ENCODE measurements at places on chromosomes 3 and 15. TPM values are rescaled to one million over a fixed set of nuclear protein-coding genes. Genes with fewer than 3 reads are reported as not detected.
A peak's percentile ranks its signal among the peaks of the same experiment; 100 is the strongest.

DNA sequence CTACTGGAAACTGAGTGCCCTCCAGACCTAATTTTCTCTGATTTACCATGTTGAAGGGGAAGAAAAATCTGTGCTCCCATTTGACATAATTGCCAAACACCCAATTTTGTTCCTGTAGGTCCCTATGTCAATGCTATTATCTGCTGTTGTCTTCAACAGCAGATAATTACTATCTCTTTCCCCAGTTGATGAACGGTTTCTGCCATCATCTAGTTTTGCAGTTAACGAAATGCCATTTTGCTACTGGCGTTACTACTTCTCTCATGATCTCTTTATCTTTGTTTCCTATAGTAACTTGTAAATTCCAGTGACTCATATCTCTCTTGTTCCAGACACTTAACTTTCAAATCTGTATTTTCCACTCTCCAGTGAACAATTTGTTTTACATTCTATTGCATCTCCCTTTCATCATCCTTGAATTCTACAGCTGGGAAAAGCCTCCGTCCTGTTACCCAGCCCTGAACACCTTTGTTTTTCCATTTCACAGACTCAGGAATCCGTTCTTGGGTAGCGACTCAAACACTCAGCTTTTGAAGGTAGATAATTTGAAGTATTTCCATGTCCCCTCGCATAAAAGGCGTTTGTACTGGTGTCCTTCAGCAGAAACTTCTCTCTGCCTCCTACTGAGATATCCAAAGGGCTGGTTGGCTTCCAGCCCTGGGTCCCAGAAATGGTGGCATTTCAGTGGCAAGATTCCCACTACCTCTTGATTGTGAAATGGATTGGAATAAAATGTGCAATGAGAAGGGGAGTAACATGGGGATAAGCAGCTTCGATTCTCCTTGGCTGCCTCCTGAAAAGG lies 111.7 kb downstream of the FOXB1 start:
- H3K27me3 ChIP-seq = no peaks in the 10 kb centered on the region
- no peaks in the 10 kb centered on the region for H3K4me1 ChIP-seq
- H3K4me3 ChIP-seq = no peak overlapping the region
- DNase-seq = no peak

DNA sequence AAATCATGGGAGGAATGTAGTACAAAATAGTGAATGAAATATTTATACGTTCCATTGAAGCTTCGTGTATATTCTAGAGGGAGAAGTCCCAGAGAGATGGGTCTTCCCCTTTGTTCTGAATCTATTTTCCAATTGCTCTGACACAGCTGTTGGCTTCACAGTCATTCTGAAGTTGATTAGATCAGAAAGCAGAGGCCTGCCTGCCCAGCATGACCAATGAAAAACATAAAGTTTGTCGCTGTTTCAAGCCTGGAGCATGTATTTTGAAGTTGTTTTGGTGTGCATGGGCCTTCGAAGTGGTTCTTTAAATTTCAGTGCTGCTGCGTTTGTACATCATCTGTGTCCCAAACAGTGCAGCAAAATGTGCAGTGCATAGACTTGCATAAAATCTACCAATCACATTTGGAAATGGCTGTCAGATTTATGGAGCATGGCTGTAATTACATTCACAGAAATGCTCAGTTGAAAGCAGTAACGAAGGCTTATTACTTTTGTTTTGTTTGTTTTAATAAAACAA lies 31.0 kb upstream of the RBMS3 start:
- no peak overlapping the region for H3K27ac ChIP-seq
- no peaks in the 10 kb centered on the region for H3K4me1 ChIP-seq
- no peak for DNase-seq
- no peaks in the 10 kb centered on the region for H3K27me3 ChIP-seq
- no peak overlapping the region for H3K4me3 ChIP-seq

GRCh38 chr15:73081321-73081958 lies 29.2 kb downstream of the NEO1 start:
- H3K4me1 ChIP-seq = peaks cover 7% of the 10 kb centered on the region
- no peaks in the 10 kb centered on the region for H3K36me3 ChIP-seq
- no peak overlapping the region for H3K4me3 ChIP-seq
- DNase-seq = peak; percentile 50
- peaks cover 14% of the 10 kb centered on the region for H3K27me3 ChIP-seq

- no peaks in the 10 kb centered on the region for H3K36me3 ChIP-seq
- H3K4me3 ChIP-seq = no peak overlapping the region
- H3K4me1 ChIP-seq = no peaks in the 10 kb centered on the region
- DNase-seq = no peak
- H3K27me3 ChIP-seq = no peaks in the 10 kb centered on the region
- H3K27ac ChIP-seq = no peak overlapping the region
Observed at GRCh38 chr15:89227425-89227824, 6.0 kb upstream of the RLBP1 start.

- no peaks in the 10 kb centered on the region for H3K4me1 ChIP-seq
- no peak overlapping the region for H3K4me3 ChIP-seq
- no peak for DNase-seq
- H3K27me3 ChIP-seq = no peaks in the 10 kb centered on the region
- H3K27ac ChIP-seq = no peak overlapping the region
- H3K36me3 ChIP-seq = no peaks in the 10 kb centered on the region
Observed at GRCh38 chr3:156509189-156510174, 45.4 kb downstream of the SSR3 start.

DNA sequence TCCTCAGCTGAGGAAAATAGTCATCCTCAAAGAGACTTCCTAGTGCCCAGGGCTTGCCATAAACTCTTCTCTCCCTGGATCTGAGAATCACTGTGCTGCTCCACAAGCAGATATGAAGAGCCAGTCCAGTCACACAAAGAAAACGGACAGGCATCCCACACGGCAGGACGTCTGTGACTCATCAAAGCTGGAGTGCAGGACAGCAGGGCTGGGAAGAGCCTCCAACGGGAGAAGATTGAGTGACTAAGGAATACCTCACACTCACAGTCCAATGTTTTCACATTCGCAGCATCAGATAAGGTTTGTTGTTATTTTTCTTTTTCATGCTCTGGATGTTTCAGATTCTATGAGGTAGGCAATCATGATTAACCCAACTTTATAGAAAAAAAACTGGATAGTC lies 57.8 kb downstream of the NEK10 start:
- no peak overlapping the region for H3K4me3 ChIP-seq
- no peak for DNase-seq
- no peaks in the 10 kb centered on the region for H3K27me3 ChIP-seq
- H3K36me3 ChIP-seq = no peaks in the 10 kb centered on the region
- H3K4me1 ChIP-seq = no peaks in the 10 kb centered on the region

DNA sequence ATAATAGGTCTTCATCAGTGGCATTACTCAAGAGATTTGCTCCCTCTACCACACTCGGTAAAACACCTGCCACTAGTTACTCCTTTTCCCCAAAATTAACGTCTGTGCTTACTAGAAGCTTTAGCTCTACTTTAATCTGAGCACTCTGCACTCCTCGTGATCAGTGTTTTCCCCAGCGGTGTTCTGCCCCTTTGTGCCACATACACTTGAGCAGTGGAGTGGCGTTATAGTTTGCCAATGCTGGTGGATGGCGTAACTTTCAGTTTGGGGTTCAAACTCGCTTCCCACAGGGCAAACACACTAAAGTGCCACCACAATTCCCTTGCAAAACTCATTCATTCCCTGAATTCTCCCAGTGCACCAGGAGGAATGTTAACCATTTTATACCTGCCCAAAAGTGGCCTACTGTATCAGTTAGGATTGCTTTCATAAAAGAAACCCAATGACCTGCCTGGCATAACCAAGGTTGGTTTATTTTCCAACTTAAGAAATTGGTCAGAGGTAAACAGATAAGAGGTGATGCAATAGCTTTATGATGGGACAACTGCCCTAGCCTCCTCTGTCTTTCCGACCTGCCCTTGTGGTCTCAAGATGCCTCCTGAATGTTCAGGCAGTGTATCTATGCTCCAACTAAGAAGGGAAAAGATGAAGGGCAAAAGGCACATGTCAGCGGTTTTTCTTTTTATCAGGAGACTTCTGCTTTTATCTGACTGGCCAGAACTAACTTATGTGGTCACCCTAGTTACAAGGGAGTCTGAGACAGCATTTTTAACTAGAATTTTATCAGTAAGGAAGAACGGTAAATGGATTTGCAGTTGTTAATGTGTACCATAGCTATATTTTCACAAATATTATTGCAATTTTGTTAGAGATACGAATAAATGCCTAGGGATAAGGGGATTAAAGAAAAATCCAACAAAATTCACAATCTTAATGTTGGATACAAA lies 83.9 kb downstream of the FSIP1 start:
- H3K27me3 ChIP-seq = no peaks in the 10 kb centered on the region
- no peak overlapping the region for H3K4me3 ChIP-seq
- no peaks in the 10 kb centered on the region for H3K36me3 ChIP-seq
- no peaks in the 10 kb centered on the region for H3K4me1 ChIP-seq

DNA sequence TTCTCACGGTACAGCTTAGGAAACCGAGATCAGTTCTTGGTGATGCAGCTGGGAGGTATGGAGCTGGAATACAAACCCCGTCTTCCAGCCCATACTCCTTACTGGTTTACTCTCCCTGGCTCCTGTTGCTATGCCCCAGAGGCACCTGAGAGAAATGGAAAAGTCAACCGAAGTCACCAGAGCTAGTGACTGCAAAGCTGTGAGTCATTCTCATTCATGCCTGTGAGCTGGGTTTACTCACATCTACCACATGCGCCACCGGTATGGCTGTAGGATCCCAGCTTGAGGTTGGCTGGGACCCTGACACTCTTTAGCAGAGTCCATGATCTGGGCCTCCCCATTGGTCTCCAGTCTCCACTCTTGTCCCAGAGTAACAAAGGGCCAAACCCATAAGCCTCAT lies 111.5 kb upstream of the ETV5 start:
- no peaks in the 10 kb centered on the region for H3K27me3 ChIP-seq
- H3K36me3 ChIP-seq = no peaks in the 10 kb centered on the region
- H3K27ac ChIP-seq = peak overlapping the region; percentile 64
- DNase-seq = no peak
- H3K4me1 ChIP-seq = peaks cover 25% of the 10 kb centered on the region

- no peaks in the 10 kb centered on the region for H3K36me3 ChIP-seq
- no peak for DNase-seq
- no peaks in the 10 kb centered on the region for H3K27me3 ChIP-seq
- H3K4me3 ChIP-seq = no peak overlapping the region
- no peak overlapping the region for H3K27ac ChIP-seq
Observed at GRCh38 chr3:194257916-194258668, 93.0 kb downstream of the CPN2 start.

- no peaks in the 10 kb centered on the region for H3K27me3 ChIP-seq
- no peak overlapping the region for H3K4me3 ChIP-seq
- H3K36me3 ChIP-seq = no peaks in the 10 kb centered on the region
- H3K4me1 ChIP-seq = peaks cover 15% of the 10 kb centered on the region
- H3K27ac ChIP-seq = no peak overlapping the region
- DNase-seq = no peak
Observed at GRCh38 chr3:187269486-187269885, 22.1 kb downstream of the MASP1 start.

GRCh38 chr3:114809668-114810413 lies 337.2 kb downstream of the ZBTB20 start:
- H3K27ac ChIP-seq = no peak overlapping the region
- DNase-seq = no peak
- H3K4me3 ChIP-seq = no peak overlapping the region
- H3K36me3 ChIP-seq = no peaks in the 10 kb centered on the region

DNA sequence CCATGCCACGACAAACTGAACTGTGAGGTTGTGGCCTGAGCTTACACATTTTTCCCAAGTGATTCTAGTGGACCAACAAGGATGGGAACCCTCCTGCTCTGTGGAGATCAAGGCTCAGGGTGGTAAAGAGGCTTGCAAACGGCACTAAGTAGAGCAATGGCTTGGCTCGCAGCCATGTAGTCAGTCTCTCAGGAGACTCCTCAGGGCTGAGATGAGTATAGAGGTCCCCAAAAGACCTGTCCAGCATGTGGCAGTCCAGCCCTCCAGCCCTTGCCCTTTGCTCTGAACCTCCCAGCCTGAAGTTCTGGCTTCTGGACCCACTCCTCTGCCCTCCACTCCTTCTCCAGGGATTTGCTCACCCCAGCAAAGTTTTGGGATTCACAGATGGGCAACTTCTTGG lies 8.3 kb upstream of the CAMP start:
- peaks cover 8% of the 10 kb centered on the region for H3K4me1 ChIP-seq
- no peaks in the 10 kb centered on the region for H3K27me3 ChIP-seq
- peak overlapping the region; percentile 67 for H3K27ac ChIP-seq
- H3K36me3 ChIP-seq = no peaks in the 10 kb centered on the region

- H3K4me3 ChIP-seq = no peak overlapping the region
- no peak for DNase-seq
- no peaks in the 10 kb centered on the region for H3K27me3 ChIP-seq
- no peak overlapping the region for H3K27ac ChIP-seq
- H3K36me3 ChIP-seq = no peaks in the 10 kb centered on the region
- peaks cover 4% of the 10 kb centered on the region for H3K4me1 ChIP-seq
Observed at GRCh38 chr3:122410111-122410510, 5.8 kb downstream of the WDR5B start.

GRCh38 chr3:156554515-156554841 lies 439 bp downstream of the SSR3 start:
- no peak for DNase-seq
- no peaks in the 10 kb centered on the region for H3K27me3 ChIP-seq
- H3K36me3 ChIP-seq = no peaks in the 10 kb centered on the region
- H3K4me3 ChIP-seq = peak overlapping the region; percentile 91

GRCh38 chr3:13025090-13025489 lies 48.1 kb downstream of the IQSEC1 start:
- H3K36me3 ChIP-seq = no peaks in the 10 kb centered on the region
- peaks cover 38% of the 10 kb centered on the region for H3K4me1 ChIP-seq
- no peak overlapping the region for H3K4me3 ChIP-seq

- H3K27me3 ChIP-seq = no peaks in the 10 kb centered on the region
- H3K4me1 ChIP-seq = peaks cover 21% of the 10 kb centered on the region
- peaks cover 45% of the 10 kb centered on the region for H3K36me3 ChIP-seq
- H3K4me3 ChIP-seq = no peak overlapping the region
- DNase-seq = no peak
- H3K27ac ChIP-seq = no peak overlapping the region
Observed at GRCh38 chr15:51861557-51862359, 32.3 kb downstream of the TMOD3 start.

- H3K4me3 ChIP-seq = no peak overlapping the region
- no peaks in the 10 kb centered on the region for H3K36me3 ChIP-seq
- no peak for DNase-seq
- H3K4me1 ChIP-seq = peaks cover 26% of the 10 kb centered on the region
Observed at GRCh38 chr3:64343689-64344430, 118.6 kb upstream of the PRICKLE2 start.

DNA sequence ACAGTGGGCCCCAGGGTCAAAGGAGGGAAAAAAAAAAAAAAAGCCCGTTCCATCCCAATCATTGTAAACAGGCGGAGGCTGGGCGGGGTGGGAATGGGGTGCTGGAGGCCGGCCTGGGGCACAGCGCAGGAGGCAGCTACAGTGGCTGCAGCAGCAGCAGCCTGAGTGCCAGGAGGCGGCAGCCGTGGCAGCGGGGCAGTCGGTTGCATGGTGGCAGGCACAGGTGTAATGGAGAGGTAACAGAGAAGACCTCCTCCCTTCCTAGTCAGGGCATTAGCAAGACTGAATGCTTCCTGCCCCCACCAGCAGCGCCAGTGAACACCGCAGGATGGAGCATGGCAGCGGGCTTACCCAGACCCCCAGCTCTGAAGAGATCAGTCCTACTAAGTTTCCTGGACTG lies 279.1 kb upstream of the TTC14 start:
- no peak overlapping the region for H3K4me3 ChIP-seq
- H3K27ac ChIP-seq = no peak overlapping the region
- DNase-seq = no peak
- no peaks in the 10 kb centered on the region for H3K36me3 ChIP-seq
- H3K27me3 ChIP-seq = no peaks in the 10 kb centered on the region

- DNase-seq = peak; percentile 100
- peak within 1 kb of the TSS; percentile 94 for H3K27ac ChIP-seq
- H3K4me1 ChIP-seq = peaks cover 3% of the 10 kb centered on the region
- H3K27me3 ChIP-seq = no peaks in the 10 kb centered on the region
Observed at GRCh38 chr15:80989518-80990478, at the start of gene MESD. TSS of gene MESD (minus strand) at chr15:80989819. CDS start at chr15:80989791, 28 bp downstream.

The GOLGA8R gene
- 5.3 TPM for total RNA-seq

The VPS8 gene
- 68.4 TPM for total RNA-seq

The CCR9 gene
- not detected for total RNA-seq

The PDZRN3 gene
- total RNA-seq = 89.0 TPM

The PAQR5 gene
- total RNA-seq = 0.57 TPM
